Astrocyte of the spinal cord (primary cell): ENCODE measurements at places on chromosomes 5 and 9.

DNA sequence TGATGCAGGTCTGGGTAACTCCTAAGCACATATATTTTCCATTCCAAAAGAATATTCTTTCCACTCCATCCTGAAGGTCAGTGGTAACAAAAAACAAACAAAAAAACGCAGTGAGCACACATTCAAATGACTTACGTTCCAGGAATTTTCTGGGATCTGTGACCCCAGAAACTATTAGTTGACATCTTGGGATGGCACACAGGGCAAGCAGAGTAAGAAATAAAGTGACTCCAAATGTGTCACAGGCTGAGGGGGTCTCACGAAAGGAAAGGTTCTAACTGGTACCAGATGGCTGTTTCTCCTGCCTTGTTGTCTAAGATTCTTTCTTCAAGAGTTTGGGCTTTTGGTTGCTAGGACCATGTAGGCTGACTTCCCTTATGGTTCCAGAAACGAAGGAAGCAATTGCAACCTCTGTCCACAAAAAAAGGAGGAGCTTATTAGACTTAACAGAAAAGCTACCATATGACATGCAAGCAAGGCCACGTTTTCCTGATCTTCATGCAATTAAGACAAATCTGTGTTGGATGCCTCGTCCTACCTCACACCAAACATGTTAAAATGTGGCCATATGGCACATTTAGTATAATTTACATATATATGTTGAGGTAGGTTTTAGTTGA lies 32.7 kb downstream of the PTGS1 start:
- no peak for DNase-seq

DNA sequence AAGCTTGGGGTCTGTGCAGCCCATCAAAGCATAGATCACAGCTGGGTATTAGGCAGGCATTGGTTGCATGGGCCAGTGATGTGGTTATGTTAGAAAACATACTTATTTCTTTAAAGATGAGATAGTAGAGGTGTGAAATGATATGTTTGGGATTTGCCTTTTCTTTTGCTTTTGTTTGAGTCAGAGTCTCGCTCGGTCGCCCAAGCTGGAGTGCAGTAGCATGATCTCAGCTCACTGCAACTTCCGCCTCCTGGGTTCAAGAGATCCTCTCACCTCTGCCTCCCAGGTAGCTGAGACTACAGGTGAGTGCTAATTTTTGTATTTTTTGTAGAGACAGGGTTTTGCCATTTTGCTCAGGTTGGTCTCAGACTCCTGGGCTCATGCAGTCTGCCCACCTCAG lies 84.8 kb downstream of the PDE6A start:
- DNase-seq, result no peak

- DNase-seq, result no peak
Observed at GRCh38 chr5:111518777-111519176, 6.4 kb upstream of the STARD4 start.

GRCh38 chr5:158387499-158387898 lies 528.6 kb upstream of the CLINT1 start:
- no peak for DNase-seq

DNA sequence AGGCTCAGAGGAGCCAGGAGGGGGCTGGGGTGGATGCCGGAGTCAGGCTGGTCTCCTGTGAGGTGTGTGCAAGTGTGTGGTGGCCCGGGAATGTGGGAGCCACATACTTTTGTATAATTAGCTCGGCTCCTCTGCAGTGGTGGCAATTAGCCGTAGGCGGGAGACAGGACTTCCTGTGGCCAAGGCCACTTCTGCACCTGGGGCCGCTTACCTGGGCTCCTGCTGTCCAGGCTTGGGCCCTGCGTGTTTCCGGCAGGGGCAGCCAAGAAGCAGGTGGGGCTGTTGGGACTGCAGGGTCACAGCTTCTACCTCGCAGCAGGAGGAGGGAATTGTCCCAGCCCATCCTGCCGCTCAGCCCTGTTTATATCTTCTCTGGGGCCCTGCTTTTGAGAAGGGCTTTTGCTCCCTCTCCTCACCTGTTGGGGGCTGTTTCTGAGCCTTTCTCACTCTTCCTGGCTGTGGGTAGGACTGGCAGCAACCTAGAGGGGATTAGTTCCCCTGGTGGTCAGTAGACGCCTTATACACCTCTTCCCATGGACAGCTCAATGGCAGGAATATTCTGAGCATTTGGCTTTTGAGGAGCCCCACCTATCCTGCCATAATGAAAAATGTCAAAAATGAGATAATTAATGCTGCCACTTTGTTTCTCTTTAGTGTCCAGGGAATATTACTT lies 145.4 kb upstream of the PITX1 start:
- DNase-seq, result no peak

DNA sequence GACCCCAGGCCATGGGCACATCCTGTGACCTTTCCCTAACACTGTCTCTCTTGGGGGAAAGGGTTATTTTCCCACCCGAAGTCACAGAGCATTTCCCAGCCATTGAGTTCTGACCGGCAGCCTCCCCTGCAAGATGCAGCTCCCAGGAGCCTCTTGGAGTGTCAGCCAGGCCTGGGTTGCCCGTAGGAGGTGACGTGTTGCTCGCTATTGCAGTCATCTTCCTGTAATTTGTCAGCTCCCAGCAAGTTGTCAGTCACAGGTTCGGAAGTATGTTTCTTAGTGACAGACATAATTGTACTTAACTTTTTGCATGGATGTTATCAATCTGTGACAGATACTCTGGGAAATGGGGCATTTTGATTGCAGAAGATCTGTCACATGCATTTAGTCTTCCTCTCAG lies 74.5 kb downstream of the MVB12B start:
- DNase-seq, result no peak

DNA sequence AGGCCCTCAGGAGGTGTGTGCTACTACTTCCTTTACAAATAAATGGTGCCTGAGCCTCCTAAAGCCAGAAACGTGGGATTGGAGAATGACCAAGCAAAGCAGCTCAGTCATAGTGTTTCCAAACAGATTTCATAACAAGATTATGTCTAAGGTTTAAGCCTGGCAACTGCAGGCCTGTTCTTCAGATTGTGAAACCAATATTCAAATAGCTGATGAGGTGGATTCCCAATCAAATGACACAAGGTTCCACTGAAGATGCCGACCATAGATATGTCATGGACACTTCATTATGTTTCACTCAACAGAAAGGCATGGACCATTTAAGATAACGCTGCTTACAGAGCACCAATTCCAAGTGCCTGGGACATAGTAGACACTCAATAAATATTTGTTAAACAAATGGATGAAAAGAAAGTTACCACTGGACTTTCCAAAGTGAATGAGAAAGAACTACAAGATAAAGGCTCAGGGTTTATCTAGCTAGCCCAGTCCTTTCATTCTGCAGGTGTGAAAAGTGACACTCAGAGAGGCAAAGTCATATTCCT lies 189.5 kb downstream of the ACTL7B start:
- DNase-seq, result no peak

DNA sequence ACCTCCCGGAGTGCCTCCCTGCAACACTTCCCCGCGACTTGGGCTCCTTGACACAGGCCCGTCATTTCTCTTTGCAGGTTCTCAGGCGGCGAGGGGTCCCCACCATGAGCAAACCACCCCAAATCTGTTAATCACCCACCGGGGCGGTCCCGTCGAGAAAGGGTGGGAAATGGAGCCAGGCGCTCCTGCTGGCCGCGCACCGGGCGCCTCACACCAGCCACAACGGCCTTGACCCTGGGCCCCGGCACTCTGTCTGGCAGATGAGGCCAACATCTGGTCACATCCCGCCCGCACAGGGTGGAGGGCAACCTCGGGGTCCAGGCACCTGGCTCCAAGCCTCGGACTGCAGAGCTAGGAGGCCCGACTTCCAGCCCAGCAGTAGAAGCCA lies 776 bp upstream of the TERT start:
- DNase-seq, result no peak

DNA sequence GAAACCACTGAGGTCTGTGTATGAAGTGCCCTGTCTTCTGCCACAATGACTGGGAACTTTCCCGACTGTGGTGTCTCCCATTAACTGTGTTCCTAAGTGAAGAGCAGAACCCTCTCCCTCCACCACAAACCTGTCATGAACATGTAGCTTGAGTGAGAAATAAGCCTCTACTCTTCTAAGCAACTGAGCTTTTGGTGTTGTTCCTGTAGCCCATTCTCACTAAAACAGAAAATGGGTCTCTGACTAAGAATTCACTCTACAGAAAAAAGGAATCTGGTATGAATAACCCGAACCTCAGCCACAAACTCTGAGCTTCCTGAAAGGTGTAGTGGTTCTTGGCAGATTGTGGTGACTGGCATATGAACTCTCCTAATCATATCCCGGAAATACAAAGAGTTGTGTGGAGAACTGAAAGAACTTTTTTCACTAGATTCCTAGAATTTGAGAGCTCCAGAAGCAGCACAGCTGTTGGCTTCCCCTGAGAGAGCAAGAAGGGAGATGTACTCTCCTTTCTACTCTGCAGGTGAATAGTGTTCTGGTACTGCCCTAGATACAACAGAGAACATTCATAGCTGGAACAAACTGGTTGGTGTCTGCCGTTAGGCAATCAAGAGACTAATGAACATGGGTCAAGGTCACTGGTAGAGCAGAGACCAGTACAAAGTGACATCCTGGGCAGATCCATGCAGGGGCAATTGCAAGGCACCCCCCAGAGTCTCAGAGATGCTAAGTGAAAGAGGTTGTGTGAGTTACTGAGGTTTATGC lies 283.8 kb downstream of the PDE4D start:
- DNase-seq, result no peak

GRCh38 chr5:33241802-33242201 lies 199.0 kb upstream of the TARS1 start:
- DNase-seq, result no peak

DNA sequence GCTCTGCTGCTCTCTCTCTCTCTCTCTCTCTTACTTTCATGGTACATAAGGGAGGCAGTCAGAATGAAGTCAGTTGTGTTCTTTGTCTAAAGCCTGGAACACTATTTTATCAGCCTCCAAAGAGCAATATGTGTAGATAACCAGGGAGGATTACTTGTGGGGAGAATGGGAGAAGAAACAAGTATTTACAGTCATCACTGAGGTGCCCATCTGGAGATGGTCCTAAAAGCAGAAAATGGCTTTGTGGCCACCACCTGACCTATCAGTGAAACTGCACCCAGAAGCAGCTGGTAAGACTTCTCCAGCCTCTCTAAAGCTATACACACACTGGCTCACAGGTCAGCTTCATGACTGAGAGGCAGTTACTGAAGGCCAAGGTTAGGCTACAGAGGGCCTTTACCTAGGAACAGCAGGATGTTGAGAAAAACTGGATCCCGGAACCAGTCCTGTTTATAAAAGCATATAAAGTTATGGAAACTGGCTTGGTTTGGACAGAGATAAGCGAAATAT lies 75.1 kb downstream of the MRPS27 start:
- peak; percentile 69 for DNase-seq

DNA sequence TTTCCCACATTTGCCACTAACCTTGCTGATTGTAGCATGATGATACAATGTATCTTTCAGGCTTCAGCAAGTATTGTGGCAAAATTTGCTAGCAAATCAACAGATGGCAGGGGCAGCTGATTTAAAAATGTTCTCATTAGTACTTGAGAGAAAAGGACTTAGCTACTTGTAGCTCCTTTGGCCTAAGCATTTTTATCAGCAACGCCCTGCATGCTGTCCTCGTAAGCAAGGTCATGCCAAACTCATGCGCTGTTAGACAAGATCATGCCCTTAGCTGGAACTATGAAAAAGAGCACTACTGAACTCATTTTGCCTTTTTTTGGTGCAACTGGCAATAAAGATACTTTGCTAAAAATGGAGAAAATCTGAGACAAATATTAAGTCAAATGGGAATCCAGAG lies 197.1 kb downstream of the ICE1 start:
- no peak for DNase-seq

DNA sequence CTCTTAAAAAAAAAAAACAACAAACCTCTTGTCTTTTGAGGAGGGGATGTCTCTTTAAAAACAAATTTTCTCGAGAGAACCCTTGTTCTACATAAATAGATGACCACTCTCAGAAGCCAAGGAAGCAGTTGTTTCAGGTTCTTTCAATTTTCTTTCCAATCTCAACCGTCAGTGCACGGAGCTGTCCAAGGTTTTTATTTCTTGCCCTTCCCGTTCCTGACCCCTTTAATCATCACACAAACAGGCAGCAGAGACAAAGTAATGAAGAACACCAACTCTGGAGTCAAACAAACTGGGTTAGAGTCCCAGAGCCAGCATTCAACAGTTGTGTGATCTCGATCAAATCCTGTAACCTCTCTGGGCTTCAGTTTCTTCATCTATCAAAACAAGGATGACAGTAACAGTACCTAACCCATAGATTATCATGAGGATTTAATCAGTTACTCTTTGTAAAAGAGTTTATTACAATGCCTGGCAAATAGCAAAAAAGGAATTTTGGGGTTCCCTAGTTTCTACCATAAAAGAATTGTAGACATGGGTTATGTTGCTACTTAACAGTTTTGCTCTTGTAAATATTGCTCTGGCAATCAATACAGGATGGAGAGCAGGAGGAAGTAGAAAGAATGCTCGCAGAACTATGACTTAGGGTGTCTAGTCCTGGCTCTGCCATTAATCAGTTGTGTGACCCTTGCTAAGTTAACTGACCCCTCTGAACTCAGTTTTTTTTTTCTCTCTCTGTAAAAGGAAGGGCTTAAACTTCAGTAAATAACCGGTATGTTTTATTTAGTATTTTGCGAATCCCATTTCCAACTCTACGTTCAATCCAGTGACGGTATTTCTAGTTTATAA lies 1.0 kb upstream of the NIM1K start:
- peak; percentile 37 for DNase-seq

GRCh38 chr5:92713335-92713743 lies 867.7 kb downstream of the NR2F1-AS1 start:
- DNase-seq, result no peak

GRCh38 chr9:82934949-82935348 lies 128.0 kb downstream of the RASEF start:
- peak; percentile 79 for DNase-seq

GRCh38 chr9:36154331-36154952 lies 14.7 kb upstream of the CCIN start:
- peak; percentile 79 for DNase-seq

DNA sequence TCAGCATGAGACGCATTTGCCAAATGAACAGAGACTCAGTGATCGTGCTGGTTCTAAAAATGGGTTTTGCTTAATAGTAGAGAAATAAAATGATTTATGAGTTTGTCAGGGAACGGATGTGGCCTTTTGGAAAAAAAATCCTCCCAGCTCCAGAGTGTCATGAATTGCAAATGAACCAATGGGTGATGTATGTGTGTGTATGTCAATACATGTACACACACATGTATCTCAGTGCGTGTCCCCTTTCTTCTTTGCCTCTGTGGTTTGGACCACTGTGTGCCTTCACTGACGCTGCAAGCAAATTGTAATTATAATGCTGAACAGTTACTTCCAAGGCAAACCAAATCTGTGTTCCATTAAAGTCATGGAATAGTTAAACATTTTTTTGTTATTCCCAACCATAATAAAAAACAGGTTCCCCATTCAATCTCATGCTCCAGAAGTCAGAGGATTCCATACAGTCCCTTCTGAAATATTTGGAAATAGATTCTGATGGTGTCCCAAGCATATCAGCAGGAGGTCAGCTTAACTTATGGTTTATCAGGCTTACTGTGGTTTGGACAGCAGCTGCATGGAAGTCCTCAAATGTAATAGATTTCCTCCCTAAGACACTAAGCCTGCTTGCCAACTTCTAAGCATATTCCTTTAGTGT lies 630.5 kb downstream of the ACTL7B start:
- no peak for DNase-seq

GRCh38 chr9:130462685-130463540 lies 18.2 kb downstream of the ASS1 start:
- DNase-seq, result no peak

- no peak for DNase-seq
Observed at GRCh38 chr5:132766806-132767055, 10.3 kb downstream of the SEPTIN8 start.
